Chondrocyte (in vitro differentiated cells): ENCODE measurements at places on chromosomes 1 and 21. TPM values are rescaled to one million over a fixed set of nuclear protein-coding genes. Genes with fewer than 3 reads are reported as not detected.

Gene BRDT
- not detected in 3 replicates for total RNA-seq

Gene IL12RB2
- not detected in 3 replicates for total RNA-seq

DNA sequence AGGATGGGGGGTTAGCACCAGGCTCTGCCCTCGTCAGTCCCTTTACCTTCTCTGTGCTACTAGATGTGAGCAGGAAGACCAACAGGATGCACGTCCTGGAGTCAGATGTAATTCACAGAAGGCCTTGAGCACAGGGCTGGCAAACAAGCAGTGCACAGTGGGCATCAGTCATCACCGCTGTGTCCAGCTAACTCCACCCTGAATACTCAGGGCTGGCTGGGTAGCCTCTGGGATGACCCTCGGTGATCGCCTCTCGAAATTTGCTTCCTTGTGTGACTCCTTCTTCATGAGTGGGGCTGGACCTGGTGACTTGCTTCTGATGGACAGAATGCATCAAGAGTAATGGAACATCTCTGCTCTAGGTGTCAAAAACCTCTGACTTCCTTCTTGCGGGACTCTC is 92.2 kb upstream of the TMPRSS2 start:
- no peak overlapping the region for H3K4me3 ChIP-seq
- peaks cover 3% of the 10 kb centered on the region for H3K27me3 ChIP-seq
- H3K4me1 ChIP-seq: peaks cover 19% of the 10 kb centered on the region
- DNase-seq: no peak

DNA sequence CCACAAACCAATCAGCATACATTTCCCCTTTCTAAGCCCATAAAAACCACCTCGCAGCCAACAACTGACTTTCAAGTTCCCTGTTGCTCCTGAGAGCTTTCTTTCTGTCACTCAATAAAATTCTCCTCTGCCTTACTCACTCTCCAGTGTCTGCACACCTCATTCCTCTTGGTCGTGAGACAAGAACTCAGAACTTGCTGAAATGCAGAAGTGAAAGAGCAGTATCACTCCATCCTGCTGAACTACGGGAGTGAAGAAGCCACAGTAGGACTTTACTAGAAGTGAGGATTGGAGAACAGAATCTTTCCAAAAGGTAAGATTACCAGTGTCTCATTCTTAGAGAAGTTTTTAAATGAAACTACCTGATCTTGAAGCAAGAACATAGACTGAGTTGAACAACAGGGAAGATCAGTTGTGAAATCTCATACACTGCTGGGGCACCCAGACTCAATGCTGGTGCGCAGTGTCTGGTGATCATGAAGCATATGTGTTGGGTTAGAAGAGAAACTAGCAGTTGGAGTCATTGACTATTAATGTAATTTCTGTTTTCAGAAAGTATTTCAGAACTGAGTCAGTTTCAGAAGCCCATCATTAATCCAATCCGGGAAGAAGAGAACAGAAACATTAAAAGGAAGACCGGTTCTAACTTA is 726.9 kb upstream of the TMPRSS15 start:
- H3K4me1 ChIP-seq: no peaks in the 10 kb centered on the region
- H3K36me3 ChIP-seq: no peaks in the 10 kb centered on the region
- no peak for DNase-seq

GRCh38 chr1:50971748-50972305 is 1.8 kb downstream of the CDKN2C start:
- peaks cover 24% of the 10 kb centered on the region for H3K4me1 ChIP-seq
- H3K27me3 ChIP-seq: peaks cover 11% of the 10 kb centered on the region
